ENCODE measurements at places on chromosomes 11 and 22.

- DNase-seq = no peak
Measured at GRCh38 chr22:38007330-38007902, 23.1 kb upstream of the SOX10 start.

GRCh38 chr22:41582694-41583093, 6.9 kb downstream of the PMM1 start:
- peak; percentile 81 for DNase-seq

DNA sequence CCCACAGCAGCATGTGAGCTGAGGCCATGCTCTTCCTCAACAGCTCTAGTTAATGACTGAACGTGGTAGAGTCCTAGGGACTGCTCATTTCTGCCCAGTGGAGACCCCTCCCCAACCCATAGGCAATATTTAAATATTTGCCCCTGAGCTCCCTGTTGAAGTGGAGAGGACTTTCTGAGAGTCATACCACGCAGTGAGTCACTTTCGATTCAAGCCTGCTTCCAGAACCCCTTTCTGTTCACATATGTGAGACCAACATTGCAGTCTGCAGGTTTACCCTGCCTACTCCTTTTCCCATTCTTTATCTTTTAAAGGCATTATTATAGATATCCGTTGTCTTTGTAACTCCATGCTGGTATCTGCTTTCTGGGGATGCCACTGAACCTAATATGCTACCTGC, 946.3 kb downstream of the JRKL start:
- DNase-seq = no peak

DNA sequence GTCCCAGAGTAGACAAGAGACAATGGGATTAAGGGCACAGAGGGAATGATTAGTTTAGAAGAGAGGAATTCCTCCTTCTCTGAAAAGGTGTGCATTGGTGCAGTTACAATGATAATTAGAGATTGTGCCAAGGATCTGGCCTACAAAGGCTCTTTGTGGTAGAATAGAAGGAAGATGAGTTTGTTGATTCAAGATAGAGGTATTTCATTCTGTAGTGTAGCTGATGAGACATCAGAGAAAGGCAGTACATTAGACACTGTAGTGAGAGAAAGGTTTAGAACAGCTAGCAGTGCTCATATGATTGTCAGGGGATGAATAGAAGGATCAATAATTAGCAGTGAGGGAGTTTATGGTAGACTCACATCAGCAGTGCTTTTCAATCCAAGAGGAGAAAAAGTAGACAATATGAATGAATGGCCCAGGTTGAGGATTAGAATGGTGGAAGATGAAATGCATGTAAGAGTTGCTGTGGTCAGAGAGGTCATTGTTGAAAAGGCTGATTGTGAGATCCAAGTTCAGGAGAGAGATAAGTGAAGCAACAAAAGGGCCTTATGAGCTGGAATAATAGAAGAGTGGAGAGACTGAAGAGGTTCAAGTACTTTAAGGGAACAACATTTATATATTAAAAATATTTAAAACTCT, 28.9 kb downstream of the SIK2 start:
- DNase-seq = no peak

DNA sequence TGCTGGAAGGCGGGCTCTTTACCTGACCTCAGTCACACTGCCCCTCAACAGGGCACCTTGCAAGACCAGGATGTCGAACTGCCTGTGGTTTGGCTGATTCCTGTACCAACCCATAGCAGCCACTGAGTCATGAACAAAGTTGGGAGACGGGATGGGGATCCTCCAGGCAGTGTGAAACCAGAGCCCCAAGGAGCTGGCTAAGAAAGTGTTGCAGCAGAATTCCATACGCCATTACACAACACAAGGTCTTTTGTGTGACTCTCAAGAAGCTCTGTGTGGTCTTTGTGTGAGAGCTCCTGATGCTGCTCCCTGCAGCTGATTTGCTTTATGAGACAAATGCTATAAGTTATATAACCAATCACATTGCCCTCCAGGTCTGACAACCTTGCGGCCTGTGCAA, 617.7 kb downstream of the OPCML start:
- no peak for DNase-seq

GRCh38 chr11:128165572-128165971, 421.8 kb downstream of the ETS1 start:
- DNase-seq = no peak

DNA sequence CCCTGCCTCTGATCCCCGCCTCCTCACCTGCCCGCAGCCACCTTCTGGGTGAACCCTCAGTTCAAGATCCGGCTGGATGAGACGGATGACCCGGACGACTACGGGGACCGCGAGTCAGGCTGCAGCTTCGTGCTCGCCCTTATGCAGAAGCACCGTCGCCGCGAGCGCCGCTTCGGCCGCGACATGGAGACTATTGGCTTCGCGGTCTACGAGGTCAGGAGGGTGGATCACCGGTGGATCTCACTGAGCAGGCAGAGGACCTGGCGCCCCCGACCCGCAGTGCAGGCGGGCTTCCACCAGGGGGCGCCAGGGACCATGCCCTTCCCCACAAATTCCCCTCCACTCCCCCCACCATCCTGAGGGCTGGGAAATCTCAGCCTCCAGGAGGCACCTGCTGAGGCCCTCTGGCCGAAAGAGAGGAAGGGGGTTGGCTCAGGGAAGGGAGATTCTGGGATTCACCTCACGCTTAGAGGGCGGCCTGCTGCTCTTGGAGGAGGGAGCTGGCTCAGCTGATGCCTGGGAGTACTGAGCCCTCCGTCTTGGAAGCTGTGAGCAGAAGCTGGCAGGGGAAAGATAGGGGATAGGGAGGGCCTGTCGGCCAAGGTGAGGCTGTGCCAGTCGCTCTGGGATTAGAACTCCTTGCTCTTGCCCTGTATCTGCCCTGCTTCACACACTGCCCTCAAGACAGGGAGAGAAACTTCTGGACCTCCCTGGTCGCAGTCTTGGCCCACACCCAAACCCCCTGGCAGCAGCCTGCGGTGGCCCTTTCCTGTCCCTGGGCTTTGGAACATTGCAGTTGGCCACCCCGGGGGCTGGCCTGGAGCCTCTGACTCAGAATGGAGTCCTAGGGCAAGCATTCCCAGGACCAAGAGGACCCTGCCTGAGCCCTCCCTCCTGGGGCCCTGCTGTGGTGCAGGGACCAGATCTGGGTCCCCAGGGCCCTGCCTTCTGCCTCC, 23.2 kb downstream of the CAPN1 start:
- DNase-seq = peak; percentile 20

GRCh38 chr11:73145986-73146575, 4.0 kb upstream of the FCHSD2 start:
- no peak for DNase-seq

DNA sequence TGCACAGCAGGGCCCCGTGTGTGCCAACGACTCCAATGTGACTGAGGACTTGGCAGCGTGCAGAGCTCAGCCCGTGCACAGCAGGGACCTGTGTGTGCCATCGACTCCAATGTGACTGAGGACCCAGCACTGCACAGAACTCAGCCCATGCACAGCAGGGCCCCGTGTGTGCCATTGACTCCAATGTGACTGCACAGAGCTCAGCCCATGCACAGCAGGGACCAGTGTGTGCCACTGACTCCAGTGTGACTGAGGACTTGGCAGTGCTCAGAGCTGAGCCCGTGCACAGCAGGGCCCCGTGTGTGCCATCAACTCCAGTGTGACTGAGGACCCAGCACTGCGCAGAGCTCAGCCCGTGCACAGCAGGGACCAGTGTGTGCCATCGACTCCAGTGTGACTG, 347.8 kb upstream of the B3GAT1 start:
- DNase-seq = no peak

GRCh38 chr11:94897330-94897768, 76.0 kb downstream of the CWC15 start:
- peak; percentile 65 for DNase-seq

- peak; percentile 91 for DNase-seq
Measured at GRCh38 chr22:30426388-30427353, 1.1 kb downstream of the MTFP1 start.

GRCh38 chr11:104465321-104465720, 301.4 kb upstream of the PDGFD start:
- DNase-seq = no peak

GRCh38 chr22:18947905-18948304, 11.8 kb upstream of the PRODH start:
- DNase-seq = no peak

GRCh38 chr11:117314840-117315239, 1.2 kb downstream of the BACE1 start:
- DNase-seq = no peak

GRCh38 chr11:61682093-61682732, 2.0 kb downstream of the DAGLA start:
- peak; percentile 35 for DNase-seq

- DNase-seq = no peak
Measured at GRCh38 chr22:27513021-27513420, 288.5 kb downstream of the MN1 start.

- DNase-seq = no peak
Measured at GRCh38 chr22:30187529-30188407, 58.8 kb downstream of the LIF start.

DNA sequence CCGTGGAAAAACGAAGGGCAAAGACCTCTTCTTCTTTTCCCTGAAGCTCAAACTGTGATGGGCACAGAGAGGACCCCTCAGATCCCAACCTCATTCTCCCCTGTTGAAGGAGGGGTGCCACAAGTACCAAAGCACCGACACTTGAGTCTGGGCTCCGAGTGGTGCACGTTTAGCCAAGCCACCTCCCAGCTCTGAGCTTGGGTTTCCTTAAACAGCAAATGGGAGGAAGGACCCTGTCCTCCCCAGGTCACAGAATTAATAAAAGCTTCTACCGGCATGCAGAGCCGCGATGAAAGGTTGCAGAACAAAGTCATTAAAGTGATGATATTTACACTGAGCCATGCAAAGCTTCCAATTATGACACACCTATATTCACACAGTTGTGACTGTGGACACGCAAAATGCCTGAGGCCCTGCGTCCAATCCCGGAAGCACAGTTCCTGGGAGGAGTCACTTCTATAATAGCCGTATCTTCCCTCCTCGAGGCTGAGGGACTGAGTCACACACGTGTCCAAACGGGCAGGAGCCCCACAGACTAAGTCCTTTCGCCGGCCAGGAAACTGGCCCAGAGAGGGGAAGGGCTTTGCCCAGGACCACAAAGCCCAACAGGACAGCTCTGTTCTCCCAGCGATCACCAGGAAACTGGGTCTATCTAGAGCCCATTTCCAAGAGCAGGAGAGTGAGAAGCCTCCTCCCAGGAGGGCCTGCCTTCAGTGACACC, 922 bp upstream of the CSNK1E start:
- DNase-seq = peak; percentile 91

DNA sequence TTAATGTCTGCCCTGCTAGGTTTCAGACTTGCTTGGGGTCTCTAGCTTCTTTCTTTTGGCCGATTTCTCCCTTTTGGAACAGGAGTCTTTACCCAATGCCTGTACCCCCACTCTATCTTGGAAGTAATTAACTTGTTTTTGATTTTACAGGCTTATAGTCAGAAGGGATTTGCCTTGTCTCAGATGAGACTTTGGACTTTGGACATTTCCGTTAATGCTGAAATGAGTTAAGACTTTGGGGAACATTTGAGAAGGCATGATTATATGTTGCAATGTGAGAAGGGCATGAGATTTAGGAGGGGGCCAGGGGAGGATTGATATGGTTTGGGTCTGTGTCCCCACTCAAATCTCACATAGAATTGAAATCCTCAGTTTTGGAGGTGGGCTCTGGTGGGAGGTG, 5.1 kb downstream of the KDM4F start:
- no peak for DNase-seq

- DNase-seq = no peak
Measured at GRCh38 chr11:19952116-19952605, 208.1 kb downstream of the DBX1 start.

GRCh38 chr11:10418259-10418949, 36.7 kb upstream of the AMPD3 start:
- DNase-seq = no peak

DNA sequence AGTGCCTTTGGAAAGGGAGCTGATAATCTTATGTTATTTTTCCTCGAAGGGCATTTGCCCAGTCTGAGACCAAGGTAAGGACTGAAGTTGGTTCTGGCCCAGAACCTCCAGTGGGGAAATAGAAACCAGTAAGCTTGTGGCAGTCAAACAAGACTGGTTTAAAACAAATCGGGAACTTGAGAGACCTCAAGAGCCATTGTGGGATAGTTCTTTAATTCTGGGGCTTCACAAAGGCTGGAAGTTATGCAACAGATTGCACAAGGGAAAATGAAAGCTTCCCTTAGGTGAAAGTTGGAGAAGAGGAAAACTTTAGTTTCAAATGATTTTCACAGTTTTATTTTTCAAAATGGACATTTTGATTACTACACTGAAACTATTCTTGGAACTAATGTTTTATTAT, 33.5 kb upstream of the RAB38 start:
- DNase-seq = no peak

- DNase-seq = no peak
Measured at GRCh38 chr11:9780929-9781328, 117.1 kb downstream of the SWAP70 start.

- DNase-seq = no peak
Measured at GRCh38 chr11:69004411-69005182, 8.4 kb downstream of the MRGPRF start.

DNA sequence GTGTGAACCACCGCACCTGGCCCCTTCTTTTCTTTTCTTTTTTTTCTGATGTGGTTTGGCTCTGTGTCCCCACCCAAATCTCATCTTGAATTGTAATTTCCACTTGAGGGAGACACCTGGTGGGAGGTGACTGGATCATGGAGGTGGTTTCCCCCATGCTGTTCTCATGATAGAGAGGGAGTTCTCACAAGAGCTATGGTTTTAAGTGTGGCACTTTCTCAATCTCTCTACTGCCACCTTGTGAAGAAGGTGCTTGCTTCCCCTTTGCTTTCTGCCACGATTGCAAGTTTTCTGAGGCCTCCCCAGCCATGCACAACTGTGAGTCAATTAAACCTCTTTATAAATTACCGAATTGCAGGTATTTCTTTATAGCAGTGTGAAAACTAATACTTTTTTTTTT, 4.9 kb upstream of the TCN2 start:
- DNase-seq = no peak

- DNase-seq = no peak
Measured at GRCh38 chr22:37626144-37626543, 13.3 kb upstream of the SH3BP1 start.

All from adrenal gland (tissue), 19 donors.